NCI-H146 (cell line): ENCODE measurements at places on chromosomes 2 and 18.

- DNase-seq, result no peak
Observed at GRCh38 chr2:205117125-205117524, 565.2 kb upstream of the NRP2 start.

- DNase-seq, result no peak
Observed at GRCh38 chr2:129748653-129749052, 230.8 kb upstream of the RAB6C start.

DNA sequence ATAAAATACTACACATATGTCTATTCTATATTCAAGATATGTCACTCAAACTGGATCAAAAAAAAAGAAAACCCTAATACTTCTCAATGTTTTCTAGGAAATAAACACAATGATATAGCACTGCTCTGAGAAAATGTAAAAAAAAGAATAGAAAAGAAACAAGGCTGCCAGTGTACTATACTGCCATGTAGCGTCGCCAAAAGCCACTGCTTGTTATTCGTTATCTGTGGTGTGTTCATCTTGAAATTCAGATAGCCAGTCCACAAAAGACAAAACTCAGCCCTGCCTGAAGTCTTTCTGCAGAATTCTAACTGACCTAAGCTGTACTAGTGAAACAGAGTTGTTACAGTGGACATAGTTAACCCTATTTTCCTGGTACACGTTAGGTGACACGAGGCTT lies 12.2 kb upstream of the YPEL5 start:
- DNase-seq, result no peak

DNA sequence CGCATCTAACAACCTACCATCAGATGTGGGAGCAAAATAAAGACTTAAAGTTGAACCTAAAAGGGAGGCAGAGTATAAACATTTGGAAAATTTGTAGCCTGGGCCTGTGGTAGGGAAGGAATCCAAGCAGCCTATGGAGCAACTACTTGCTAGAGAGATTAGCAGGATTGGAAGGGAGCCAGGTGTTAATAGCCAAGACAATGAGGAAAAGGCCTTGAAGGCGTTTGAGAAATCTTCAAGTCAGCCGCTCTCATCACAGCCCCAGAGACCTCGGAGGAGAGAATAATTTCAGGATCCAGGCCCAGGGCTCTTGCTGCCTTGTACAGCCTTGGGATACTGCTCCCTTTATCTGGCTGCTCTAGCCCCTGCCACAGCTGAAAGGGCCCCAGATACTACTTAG lies 219.7 kb downstream of the THSD7B start:
- no peak for DNase-seq

DNA sequence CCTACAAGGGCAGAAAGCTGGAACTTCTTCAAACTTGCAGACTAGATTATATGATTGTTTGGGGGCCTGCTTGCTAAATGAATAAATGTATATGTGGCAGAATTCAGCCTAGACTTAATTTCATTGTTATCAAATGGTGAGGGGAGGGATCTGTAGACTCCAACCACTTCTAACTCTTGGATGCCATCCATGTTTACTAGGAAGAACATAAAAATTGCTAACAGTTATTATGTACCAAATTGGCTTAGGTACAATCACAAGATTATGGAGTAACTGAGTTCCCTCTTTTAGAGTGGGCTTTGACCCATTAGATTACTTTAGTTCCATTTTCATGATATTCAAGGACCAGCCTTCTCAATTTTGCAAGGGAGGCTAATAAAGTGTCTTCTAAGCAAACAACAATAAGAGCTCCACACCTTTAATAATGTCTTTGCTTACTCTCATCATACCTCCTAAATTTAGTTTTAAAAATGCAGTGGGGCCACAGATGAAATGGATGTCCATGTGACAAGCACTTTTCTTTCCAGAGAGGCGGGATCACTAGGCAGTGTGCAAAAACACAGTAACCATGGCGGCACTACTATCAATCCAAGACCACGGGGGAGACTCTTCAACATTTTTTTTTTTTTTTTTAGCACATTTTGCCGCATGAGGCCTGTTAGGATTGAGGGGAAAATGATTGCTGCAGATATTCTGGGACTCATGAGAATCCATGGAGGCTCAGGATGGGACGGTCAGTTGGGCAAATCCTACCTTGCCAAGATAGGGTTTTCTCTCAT lies 217.6 kb upstream of the SPRED2 start:
- no peak for DNase-seq

DNA sequence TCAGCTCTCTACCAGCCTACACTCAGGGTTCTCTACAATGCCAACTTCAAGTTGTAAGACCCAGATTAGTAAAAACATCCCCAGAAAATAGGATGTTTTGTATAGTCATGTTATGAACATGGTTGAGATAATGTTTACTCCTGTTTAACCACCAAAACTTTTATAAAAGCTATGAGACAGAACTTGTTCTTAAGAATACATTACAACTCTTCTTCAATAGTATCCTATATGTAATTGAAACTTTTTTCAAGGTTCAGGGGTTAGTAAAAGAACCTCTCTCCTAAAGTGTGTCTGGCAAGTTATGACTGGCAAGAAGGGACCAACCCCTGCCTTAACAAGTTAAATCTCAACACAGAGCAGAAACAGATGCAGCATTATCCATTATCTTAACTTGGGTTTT lies 118.8 kb upstream of the STK17B start:
- DNase-seq, result no peak

GRCh38 chr2:218234521-218234920 lies 17.5 kb downstream of the ARPC2 start:
- no peak for DNase-seq

GRCh38 chr2:88739985-88740600 lies 48.6 kb downstream of the RPIA start:
- DNase-seq, result peak; percentile 61

- no peak for DNase-seq
Observed at GRCh38 chr2:156918410-156918809, 339.1 kb upstream of the GALNT5 start.

DNA sequence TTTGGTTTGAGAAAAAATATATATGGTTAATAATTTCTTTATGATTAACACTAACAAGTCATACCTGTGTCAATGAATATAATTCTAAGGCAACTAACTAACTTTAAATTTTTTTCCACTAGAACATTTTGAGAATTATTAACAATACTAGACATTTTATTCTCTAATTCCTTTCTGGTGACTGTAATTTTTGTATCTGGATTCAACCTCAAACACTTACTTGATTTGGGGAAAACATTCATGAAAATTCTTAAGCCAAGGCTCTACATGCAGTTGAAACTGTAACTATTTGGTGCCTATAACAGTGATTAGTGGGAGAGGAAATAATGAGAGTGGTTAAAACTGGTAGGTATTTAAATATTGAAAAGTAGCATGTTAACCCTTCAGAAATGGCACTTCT lies 546.5 kb upstream of the KLHL29 start:
- no peak for DNase-seq

- DNase-seq, result no peak
Observed at GRCh38 chr2:33784488-33784887, 185.4 kb upstream of the FAM98A start.

GRCh38 chr2:26946841-26947784 lies 23.3 kb upstream of the MAPRE3 start:
- no peak for DNase-seq

GRCh38 chr2:25420820-25421237 lies 79.1 kb upstream of the DNMT3A start:
- no peak for DNase-seq

DNA sequence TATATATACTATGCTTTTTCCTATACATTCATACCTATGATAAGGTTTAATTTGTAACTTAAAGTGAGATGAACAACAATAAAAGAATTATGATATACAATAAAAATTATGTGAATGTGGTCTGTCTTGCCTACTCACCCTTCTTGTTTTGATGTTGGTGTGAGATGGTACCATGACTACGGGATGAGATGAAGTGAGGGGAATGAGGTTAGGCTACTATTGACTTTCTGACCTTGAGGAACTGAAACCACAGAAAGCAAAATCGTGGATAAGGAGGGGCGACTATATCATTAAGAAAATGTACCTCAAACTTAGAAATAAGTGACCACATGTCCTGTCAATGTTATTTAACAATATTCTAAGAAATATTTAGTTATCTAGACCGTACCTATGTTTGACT lies 103.9 kb upstream of the PPP1CB start:
- DNase-seq, result no peak

GRCh38 chr18:48106976-48107781 lies 176.7 kb upstream of the SMAD2 start:
- DNase-seq, result no peak

GRCh38 chr2:130870779-130871178 lies 34.1 kb downstream of the ARHGEF4 start:
- no peak for DNase-seq

- DNase-seq, result no peak
Observed at GRCh38 chr2:119428488-119429224, 3.0 kb upstream of the TMEM37 start.

DNA sequence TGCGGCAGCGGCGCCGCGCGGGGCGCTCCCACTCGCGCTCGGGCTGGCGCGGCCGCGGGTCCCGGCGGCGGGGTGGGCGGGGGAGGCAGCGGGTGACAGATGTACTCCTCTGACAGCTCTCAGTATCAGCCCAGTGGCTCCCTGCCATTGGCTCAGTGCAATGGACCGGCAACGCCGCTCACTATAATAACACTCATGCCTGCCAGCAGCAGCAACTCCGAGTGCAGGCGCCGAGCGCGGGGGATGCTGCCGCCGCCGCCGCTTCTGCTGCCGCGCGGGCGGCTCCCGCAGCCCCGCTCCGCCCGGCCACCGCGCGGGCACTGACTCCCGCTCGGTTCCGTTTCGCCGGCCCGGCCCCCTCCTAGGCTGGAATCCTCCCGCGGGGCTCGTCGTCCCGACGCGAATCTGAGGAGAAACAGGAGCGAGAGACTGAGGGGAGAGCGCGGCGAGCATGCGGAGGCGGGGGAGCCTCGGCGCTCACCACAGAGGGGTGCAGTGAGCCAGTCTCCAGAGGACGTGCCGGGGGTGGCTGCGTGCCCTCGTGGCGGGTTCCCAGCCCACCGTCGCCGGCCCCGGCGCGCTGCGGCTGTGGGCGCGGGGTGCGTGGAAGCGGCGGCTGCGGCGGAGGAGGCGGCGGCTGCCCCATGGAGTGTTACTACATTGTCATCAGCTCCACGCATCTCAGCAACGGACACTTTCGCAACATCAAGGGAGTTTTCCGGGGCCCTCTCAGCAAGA lies at the start of gene ZNF804A:
Gene ZNF804A (plus strand): TSS at position 214 of the 738 bp plus-strand sequence. CDS start 431 bp downstream, at position 645.
- DNase-seq, result peak; percentile 80

DNA sequence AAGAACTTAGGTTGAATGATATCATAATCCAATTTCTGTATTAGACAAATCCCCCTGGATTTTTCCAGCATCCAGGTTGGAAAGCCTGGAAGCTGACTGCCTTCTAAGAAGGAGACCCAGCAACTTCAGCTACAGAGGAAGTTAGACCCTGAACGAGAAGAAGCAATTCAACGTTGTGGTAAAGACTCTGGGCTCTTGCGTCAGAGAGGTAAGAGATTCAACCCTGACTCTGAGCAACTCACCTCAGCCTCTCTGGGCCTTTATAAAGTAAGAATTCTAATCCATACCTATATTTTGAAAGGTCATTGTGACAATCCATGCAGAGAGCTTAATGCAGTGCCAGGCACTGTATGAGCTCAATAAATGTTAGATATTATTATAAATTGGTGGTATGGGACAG lies 9.7 kb downstream of the E2F6 start:
- no peak for DNase-seq
